ENCODE measurements at places on chromosomes 6 and 20.
A peak's percentile ranks its signal among the peaks of the same experiment; 100 is the strongest.

- H3K4me3 ChIP-seq, result no peak overlapping the region
- DNase-seq, result no peak
- H3K36me3 ChIP-seq, result peaks cover 4% of the 10 kb centered on the region
Measured at GRCh38 chr6:140993515-140993914, 1139.2 kb upstream of the GJE1 start.

GRCh38 chr6:66556936-66557335 lies 849.9 kb upstream of the EYS start:
- no peak overlapping the region for H3K4me3 ChIP-seq
- no peak overlapping the region for H3K27ac ChIP-seq
- H3K27me3 ChIP-seq, result no peaks in the 10 kb centered on the region

DNA sequence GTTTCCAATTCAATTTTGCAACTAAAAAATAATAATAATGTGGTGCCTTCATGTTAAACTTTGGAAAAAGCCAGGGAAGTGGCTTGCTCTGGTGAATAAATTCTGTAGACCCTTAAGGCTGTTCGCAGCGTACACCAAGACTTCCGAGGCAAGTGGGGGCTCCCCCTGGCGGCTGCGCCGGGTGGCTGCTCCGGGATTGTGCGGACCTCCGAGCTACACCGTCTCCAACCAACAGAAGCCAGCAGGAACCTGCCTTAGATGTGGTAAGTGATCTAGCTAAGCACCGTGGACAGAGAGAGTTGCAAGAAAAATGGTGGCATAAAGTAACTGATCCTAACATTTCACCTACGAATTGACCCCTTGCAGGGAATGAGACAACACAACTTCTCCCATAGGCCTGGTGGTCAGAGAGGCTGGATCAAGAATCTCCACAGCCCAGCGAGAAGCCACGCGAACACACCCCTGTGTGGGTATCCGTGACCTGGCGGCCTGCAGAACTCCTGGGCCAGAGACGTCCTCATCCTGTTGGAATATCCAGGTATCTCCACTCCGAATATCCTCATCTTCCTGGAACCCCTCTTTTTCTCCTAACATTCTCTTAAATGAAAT lies 69.6 kb downstream of the TBXT start:
- peaks cover 10% of the 10 kb centered on the region for H3K27me3 ChIP-seq
- H3K4me1 ChIP-seq, result peaks cover 5% of the 10 kb centered on the region
- DNase-seq, result no peak
- peak overlapping the region; percentile 81 for H3K27ac ChIP-seq
- H3K4me3 ChIP-seq, result peak overlapping the region; percentile 81
- H3K36me3 ChIP-seq, result peaks cover 4% of the 10 kb centered on the region

DNA sequence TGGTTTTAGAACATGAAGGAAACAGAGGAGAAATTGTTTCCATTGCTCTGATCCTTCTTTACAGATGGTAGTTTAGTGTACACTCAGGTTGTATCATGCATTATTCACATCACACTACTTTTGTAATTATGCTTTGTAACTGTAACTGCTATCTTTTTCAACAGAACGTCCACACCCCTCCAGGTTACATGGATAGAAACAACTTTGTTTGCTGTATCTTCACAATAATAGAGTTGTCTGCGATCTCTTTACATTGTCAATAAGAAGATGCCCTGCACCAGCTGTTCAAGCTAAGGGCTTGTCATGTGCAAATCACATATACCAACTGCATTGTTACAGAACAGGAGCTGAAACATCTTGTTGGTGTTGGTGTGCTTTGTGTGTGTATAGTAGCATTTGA lies 67.9 kb upstream of the MAP7 start:
- H3K27me3 ChIP-seq, result no peaks in the 10 kb centered on the region
- no peak for DNase-seq
- H3K4me3 ChIP-seq, result no peak overlapping the region
- H3K36me3 ChIP-seq, result peaks cover 4% of the 10 kb centered on the region

- H3K4me1 ChIP-seq, result peaks cover 25% of the 10 kb centered on the region
- no peak for DNase-seq
- H3K36me3 ChIP-seq, result no peaks in the 10 kb centered on the region
- H3K4me3 ChIP-seq, result no peak overlapping the region
Measured at GRCh38 chr20:35650632-35651031, 14.1 kb downstream of the CPNE1 start.

DNA sequence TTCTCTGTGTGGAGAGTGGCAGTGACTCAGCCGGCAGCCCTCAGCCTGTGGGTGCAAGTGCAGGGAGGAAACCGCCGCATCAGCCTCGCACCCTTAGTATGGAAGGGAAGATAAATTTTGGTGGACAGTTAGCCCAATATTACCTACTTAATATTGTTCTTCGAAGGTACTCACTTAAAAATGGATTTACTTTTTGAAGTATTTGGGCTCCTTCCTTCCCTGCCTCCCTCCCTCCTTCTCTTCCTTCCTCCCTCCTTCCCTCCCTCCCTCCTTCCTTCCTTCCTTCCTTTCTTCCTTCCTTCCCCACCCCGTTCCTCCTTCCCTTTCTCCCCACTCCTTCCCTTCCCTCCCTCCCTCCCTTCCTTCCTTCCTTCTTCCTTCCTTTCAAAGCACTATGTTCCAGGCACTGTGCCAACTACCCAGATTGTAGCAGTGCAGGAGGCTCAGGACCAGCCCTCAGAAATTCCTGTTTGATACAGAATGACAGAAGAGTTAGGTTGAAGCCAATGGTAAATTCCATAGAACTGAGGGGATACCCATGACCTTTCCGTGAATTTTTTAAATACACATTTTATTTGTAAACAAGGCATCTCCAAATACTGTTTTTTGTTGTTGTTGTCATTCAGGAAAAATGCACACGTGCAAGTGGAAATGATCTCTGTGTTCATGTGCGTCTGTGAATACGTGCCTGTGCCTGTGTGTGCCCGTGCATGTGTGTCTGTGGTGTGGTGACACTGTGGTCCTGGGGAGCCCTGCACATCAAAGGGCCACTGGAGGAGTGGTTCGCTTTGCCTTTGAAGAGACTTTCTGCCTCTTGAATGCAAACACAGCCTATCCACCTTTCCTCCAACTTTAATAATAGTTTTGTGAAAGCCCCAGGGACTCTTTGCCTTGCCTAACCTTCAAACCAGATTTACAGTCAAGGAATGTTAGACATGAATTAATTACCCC lies 141.7 kb downstream of the EDN3 start:
- H3K4me3 ChIP-seq, result no peak overlapping the region
- no peaks in the 10 kb centered on the region for H3K4me1 ChIP-seq
- H3K27me3 ChIP-seq, result peaks cover 5% of the 10 kb centered on the region
- H3K27ac ChIP-seq, result no peak overlapping the region

GRCh38 chr6:167526465-167527368 lies 201.8 kb downstream of the TTLL2 start:
- DNase-seq, result no peak
- no peak overlapping the region for H3K27ac ChIP-seq
- H3K4me3 ChIP-seq, result no peak overlapping the region
- H3K27me3 ChIP-seq, result peaks cover 50% of the 10 kb centered on the region

DNA sequence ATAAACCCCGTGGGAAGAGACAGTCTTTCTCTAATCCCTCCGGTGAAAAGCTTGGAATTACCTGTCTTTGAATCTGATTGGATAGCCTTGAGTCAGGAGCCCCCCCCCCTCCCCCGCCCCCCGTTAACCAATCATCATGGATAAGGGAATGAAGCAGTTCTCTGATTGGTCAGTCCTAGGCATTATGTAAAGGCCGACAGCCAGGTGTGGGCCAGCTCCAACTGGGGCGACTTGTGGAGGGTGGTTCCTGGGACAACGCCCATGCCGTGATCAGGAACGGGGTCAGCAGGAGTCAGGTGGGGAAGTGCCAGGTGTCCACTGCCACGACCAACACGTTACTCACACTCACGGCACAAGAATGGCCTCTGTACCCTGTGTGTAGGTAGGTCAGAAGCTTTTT lies 406.8 kb upstream of the SULF2 start:
- no peak overlapping the region for H3K27ac ChIP-seq
- H3K27me3 ChIP-seq, result peaks cover 10% of the 10 kb centered on the region
- peaks cover 28% of the 10 kb centered on the region for H3K4me1 ChIP-seq
- no peak overlapping the region for H3K4me3 ChIP-seq
- DNase-seq, result no peak

- no peaks in the 10 kb centered on the region for H3K27me3 ChIP-seq
- DNase-seq, result no peak
- H3K27ac ChIP-seq, result peak overlapping the region; percentile 70
- H3K4me3 ChIP-seq, result no peak overlapping the region
- peaks cover 3% of the 10 kb centered on the region for H3K36me3 ChIP-seq
Measured at GRCh38 chr20:13028001-13028400, 19.2 kb downstream of the SPTLC3 start.

DNA sequence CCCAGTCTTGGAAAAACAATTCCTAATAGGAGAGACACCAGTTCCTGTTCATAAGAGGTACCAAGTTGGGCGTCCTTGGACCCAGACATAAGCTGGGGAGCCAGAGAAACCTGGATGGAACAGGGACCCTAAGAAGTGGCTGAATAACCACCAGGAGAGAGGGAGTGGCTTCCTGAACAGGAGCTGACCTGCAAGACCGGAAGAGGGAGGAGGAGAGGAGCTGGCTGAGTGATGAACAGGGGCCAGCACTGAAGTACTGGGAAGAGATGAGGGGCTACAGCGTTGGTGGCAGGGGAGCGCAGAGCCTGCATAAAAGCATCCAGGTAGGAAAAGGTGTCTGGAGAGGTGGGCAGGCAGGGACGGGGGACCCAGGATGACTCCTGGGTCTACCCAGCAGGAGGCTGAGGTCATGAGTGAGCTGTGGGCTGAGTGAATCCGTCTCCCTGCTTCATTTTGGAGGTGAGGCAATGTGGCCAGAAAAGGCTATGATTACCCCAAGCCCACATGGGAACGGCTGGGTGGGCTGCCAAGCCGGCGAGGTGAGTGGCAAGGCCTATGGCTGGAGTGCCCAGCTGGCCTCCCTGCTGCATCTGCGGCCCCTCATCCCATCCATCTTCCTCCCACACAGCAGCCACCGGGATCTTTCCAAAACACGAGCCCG lies 34.4 kb upstream of the ZFAND3 start:
- peaks cover 19% of the 10 kb centered on the region for H3K4me1 ChIP-seq
- H3K4me3 ChIP-seq, result no peak overlapping the region
- H3K27me3 ChIP-seq, result no peaks in the 10 kb centered on the region
- no peaks in the 10 kb centered on the region for H3K36me3 ChIP-seq
- no peak overlapping the region for H3K27ac ChIP-seq
- DNase-seq, result no peak

DNA sequence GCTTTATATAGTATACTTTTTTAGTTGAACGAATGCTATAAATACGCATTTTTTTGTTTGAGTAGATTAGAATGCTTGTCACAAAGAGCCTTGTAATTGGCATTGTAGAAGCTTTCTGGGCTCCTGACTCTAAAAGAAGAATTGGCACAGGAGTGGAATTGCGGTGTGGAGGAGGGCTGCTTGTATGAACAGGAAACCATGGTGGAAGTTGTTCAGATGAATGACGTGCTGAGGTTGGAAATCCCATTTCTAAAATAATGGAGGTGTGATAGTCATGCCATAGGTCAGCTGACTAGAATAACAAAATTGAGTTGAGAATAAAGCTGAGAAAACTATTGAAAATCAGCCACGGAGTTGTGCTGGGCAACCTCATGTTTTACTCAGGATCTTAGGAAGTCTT lies 174.9 kb downstream of the QKI start:
- H3K4me1 ChIP-seq, result peaks cover 38% of the 10 kb centered on the region
- H3K4me3 ChIP-seq, result no peak overlapping the region
- no peak for DNase-seq
- peaks cover 7% of the 10 kb centered on the region for H3K36me3 ChIP-seq
- no peak overlapping the region for H3K27ac ChIP-seq

DNA sequence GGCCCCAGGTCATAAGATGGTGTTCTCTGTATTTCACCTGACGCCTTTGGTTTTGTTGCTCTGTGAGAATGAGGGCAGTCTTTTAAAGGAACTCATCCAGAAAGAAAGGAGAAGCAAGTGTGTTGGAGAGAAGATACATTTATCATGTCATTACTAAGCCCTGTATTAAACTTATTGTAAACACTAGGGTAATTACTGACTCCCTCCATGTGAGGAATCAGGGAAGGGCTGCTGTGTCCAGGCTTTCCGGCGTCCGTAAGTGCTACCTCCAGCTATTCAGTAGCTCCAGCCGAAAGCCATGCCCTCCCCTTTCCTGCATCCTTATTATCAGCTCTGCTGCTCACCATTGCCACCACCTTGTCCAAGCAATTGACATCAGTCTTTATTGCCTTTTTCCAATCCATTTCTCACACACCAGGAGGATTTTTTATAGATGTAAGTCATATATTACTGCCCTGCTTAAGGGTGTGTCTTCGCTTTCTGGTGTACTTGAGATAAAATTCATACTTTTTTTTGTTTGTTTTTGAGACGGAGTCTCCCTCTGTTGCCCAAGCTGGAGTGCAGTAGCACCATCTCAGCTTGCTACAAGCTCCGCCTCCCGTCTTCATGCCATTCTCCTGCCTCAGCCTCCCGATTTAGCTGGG lies 94.7 kb downstream of the RPP40 start:
- H3K27me3 ChIP-seq, result no peaks in the 10 kb centered on the region
- no peak for DNase-seq
- peaks cover 33% of the 10 kb centered on the region for H3K4me1 ChIP-seq

GRCh38 chr20:24741493-24742072 lies 207.5 kb upstream of the CST7 start:
- DNase-seq, result no peak
- no peak overlapping the region for H3K27ac ChIP-seq
- H3K4me1 ChIP-seq, result peaks cover 2% of the 10 kb centered on the region
- H3K27me3 ChIP-seq, result no peaks in the 10 kb centered on the region

GRCh38 chr20:48094196-48094749 lies 309.0 kb upstream of the SULF2 start:
- H3K27ac ChIP-seq, result no peak overlapping the region
- H3K4me3 ChIP-seq, result no peak overlapping the region
- H3K27me3 ChIP-seq, result peaks cover 13% of the 10 kb centered on the region

DNA sequence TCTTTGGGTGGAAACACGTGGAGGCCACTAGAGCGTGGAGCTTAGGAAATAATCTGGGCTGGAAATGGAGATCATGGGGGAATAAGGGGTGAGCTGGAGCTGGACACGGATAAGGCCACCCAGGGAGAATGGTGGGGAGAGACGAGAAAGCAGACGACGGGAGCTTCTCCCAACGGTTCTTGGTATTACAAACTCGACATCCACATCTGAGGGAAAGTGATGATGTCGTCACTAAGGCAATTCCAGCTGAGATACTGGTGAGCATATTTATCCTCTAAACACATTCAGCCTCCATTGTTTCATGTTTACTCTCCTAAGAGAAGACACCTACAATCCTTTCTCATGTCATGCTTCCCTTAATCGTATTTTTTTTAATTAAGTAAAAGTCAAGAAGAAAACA lies 50.2 kb upstream of the SNX9 start:
- no peak for DNase-seq
- H3K4me3 ChIP-seq, result no peak overlapping the region
- peaks cover 27% of the 10 kb centered on the region for H3K4me1 ChIP-seq
- no peak overlapping the region for H3K27ac ChIP-seq

Measured in chondrocyte (in vitro differentiated cells).